NCI-H1694 (cell line): ENCODE measurements at places on chromosomes 4 and X.

GRCh38 chr4:24639714-24640113 lies 55.4 kb upstream of the DHX15 start:
- no peak for DNase-seq

GRCh38 chr4:111405989-111406388 lies 739.3 kb upstream of the FAM241A start:
- DNase-seq = no peak

DNA sequence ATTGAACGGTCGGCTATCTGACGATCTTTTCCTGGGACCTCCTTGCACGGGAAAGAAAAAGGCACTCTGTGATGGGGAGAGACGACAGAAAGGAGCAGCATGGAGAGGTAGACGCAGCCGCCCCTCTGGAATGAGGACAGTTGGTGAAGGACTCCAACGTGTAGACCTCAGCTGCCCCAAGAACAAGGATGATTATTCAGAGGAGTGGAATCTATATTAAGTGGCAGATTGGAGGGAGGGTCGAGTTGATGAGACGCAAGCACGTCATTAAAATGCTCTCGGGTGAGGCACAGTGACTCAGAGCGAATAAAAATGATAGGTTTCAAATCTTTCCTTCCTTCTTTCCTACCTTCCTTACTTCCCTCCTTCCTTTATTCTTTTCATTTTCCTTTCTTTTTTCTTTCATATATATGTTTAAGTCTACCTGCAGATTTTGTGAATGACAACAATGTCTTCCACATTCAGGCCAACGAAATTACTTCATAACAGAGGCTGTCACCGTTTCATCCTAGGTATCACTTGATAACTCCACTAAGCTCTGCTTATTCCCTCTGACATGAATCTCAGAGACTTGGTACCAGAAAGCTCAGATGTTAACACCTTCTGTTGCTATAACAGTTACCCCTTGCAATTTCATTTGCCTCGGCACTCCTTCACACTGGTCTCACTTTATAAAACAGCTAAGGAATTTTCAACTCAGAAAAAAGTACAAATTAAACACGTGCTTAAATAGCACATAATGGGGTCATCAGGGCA lies 110.0 kb upstream of the PPARGC1A start:
- DNase-seq = no peak

GRCh38 chr4:183438458-183439113 lies 5.8 kb upstream of the CDKN2AIP start:
- DNase-seq = no peak

- no peak for DNase-seq
These were observed 27.5 kb downstream of the CCDC149 start for GRCh38 chr4:24885342-24885741.

DNA sequence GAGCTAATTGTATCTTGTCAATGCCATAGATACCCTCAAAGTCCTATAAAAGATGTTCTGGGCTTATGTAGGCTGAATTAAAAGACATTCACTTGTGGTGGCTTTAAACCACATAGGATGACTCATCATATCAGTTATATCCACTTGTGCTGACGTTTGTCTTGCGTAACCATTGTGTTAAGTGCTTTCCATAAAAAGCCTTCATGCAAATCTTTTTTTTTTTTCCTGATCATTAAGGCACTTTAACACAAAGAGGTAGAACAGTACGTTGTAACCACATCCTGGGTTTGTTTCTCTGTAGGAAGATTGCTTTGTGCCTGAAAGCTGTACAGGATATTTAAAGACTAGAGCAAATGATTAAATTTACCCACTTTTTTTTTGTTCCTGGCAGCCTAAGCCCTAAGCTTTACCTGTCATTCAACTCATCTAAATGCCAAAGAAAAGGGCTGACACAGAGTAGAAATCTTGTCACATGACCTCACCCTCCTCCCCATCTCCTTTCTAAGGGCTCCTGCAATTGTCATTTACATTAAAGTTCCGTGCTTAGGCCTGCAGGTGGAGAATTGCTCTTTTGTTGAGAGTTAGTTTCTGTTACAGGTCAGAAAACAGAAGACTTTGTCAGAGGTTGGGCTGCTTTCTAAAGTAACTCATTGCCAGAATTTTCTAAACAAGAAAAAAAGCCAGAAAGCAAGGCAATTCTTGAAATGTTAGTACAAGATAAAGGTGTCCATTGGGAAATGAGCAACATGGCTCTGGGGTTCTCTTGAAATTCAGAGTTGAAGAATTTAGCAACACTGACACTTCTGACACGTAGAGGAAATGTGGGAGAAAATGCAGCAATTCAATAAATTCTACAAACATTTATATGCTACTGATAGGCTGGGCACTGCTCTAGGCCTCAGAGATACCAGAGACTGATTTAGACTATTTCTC lies 555.6 kb downstream of the PPARGC1A start:
- no peak for DNase-seq

GRCh38 chr4:4852591-4853362 lies 6.7 kb upstream of the MSX1 start:
- no peak for DNase-seq

DNA sequence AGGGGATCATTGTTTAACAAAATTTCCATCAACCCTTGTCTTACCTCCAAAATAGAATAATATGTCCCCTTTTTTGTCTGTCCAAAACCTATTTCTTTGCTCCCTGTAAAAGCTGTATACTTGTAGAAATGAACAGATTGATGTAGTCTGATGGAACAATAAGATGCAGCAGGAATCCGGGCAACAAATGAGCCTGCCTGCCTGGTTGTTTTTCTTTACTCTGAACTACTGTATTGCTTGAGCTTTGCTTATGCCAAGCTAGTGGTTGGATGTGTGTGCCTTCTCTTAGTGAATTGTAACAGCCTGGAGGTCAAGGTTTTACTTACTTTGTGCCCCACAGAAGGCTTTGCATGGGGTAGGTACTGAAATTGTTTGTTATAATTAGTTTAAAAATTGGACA lies 116.2 kb upstream of the TLL1 start:
- no peak for DNase-seq

- no peak for DNase-seq
These were observed 21.3 kb upstream of the WDR44 start for GRCh38 chrX:118324588-118324987.

DNA sequence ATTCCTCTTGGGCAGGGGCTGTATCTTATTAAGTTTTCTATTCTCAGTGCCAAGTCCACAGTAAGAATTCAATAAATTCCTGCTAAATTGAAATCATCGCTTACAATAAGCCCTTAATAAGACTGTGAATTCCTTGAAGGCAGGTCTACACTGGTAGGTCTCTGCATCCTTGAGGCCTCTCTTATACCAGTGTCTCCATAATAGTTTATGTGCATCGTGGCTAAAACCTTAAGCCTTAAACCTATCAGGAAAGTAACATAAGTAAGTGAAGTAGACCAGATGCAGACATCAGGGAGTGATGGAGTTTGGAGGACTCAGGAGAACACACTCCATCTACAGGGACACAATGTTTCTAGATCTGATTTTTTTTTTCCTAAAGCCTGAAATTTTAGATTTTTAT lies 240.3 kb downstream of the LDB2 start:
- DNase-seq = no peak

DNA sequence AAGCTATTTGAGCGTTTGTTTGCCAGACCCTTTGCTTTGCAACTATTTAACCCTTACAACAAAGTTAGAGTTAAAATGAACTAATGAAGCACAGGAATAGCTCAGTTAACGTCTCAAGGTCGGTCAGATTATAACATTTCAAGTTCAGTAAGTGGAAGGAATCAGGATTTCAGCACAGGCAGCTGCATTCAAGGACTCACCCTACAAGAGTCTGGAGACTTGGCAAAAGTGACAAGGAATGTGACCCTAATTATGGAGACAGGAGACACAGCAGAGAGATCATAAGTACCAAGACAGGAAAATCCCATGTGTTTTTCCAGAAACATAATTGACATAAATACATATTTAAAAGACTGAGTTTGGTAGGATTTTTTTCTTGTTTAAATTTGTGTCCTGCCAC lies 1481.7 kb downstream of the TECRL start:
- no peak for DNase-seq

DNA sequence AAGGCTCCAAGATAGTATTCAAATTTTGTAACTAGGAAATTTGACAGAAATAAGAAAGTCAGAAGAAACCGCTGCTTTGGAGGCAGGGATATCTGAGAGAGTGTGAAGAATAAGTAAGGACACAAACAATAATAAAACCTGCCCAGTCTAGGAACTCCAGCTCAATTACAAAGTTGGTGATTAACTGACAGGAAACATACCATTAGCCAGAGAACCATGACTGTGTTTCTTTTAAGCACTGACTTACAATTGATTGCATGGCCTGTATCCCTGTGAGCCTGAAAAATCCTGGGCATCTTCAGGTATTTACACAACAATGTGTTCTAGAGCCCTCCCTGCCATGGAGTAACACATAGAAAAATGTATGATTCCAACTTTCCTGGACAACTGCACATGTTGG lies 127.4 kb downstream of the GRIA3 start:
- no peak for DNase-seq

- no peak for DNase-seq
These were observed 645.3 kb downstream of the TLL1 start for GRCh38 chr4:166518315-166518714.

DNA sequence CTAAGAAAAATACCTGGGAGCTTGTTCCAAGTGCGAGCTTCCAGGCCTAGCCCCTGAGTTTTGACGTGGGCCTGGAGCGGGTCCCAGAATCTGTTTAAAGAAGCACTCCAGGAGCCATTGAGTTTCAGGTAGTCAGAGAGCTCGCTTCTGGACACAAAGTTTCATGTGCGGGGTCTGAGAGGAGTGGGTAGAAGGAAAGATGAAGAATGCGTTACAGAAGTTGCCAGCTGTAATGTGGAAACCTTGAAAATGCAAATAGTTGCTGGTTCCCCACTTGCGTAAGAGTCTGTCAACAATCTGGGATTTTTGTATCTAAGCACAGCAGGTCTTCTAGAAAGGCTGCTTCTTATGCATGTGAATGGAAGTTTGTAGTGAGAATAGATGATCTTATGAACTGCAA lies 77.5 kb upstream of the CLCN4 start:
- no peak for DNase-seq

DNA sequence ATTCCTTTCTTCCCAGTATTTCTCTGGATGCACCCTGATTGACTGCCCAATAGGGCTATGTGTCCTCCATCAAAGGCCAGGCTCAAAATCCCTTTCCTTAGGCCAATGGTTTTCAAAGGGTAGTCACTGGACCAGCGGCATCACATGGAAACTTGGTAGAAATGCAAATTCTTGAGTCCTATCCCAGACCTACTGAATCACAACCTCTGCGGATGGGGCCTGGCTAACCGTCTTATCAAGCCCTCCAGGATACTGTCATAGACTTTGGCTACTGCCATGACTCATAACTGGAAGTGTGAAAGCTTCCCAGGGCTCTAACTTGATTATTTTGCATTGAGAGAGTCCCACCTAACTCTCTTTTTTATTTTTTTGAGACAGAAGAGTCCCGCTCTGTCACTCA lies 71.9 kb upstream of the TFDP3 start:
- no peak for DNase-seq

GRCh38 chr4:85243857-85244256 lies 231.1 kb upstream of the ARHGAP24 start:
- DNase-seq = no peak

- no peak for DNase-seq
These were observed 497.2 kb upstream of the FAM241A start for GRCh38 chr4:111648056-111648455.
